ENCODE measurements at places on chromosomes 13 and 19. TPM values are rescaled to one million over a fixed set of nuclear protein-coding genes. Genes with fewer than 3 reads are reported as not detected.

DNA sequence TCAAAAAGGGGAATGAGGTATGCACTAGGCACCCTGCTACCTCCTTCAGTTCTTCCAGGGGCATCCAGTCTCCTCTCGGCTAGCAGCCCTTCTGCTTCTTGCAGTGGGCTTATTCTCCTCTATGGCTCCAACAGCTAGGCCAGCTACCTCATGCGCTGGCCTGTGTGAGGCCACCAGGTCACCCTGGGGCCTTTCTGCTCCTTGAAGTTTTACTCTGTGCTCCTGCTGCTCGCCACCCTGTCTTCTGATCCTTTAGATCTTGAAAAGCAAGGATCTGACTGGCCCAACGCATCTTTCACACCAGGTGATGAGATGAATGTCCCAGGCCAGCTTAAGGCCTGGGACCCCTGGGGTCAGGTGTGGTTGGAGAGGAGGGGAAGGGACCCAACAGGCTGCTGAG is 66.2 kb downstream of the RUBCNL start:
- ATAC-seq, result no peak

GRCh38 chr19:47713046-47714021 is at the start of gene EHD2:
Gene EHD2, plus strand, starts transcription at chr19:47713422. Its CDS starts 3,191 bp downstream, at chr19:47716613.
- peak; percentile 95 for ATAC-seq

The ZNF610 gene
- 2.9 TPM for total RNA-seq

DNA sequence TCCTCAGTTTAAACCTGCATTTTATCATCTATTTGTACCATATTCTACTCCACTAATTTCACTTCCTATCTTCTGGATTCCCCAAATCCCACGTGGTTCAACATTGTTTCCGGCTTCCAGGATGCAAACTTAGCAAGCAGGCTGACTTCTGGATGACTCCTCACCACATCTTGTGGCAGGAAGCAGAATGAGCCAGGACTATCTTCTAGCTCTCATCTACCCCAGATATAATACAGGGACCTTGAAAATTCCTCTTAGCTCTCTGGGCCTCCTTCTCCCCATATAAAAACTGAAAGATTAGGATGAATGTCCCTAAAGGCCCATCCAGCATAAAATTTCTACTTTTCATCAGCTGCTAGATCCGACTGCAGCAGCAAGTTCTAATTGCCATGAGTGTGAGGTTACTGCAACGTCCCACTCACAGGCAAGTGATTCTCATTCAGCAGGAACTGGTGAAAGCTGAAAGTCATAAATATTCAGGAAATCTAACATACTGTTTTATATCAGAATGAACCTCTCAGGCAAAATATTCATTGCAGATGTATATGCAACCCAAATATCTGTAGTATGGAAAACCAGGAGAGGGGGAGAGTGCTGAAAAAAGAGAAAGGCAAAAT is 93.4 kb downstream of the KCTD12 start:
- peak; percentile 60 for ATAC-seq

The SH2D3A gene
- total RNA-seq, result 5.8 TPM

The PEX11G gene
- 3.1 TPM for total RNA-seq
